ENCODE measurements at places on chromosomes 5 and 9.

DNA sequence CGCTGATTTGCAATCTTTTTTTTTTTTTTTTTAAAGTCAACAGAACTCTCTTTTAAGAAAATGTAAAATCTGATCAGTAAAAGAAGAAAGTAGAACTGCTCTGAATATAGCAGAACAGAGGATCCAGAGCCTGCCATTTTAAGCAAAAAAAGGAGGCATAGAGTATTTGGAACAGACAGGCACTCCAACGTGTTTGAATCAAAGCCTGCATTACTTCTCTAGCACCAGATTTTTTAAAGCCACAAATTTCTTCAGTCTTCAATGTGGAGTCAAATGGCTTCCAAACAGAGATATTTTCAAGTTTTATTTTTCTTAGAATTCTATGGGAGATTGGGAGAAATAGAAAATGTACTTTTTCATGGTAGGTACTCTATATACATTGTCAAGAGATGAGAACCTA lies 5.1 kb downstream of the PAIP1 start:
- DNase-seq = no peak

DNA sequence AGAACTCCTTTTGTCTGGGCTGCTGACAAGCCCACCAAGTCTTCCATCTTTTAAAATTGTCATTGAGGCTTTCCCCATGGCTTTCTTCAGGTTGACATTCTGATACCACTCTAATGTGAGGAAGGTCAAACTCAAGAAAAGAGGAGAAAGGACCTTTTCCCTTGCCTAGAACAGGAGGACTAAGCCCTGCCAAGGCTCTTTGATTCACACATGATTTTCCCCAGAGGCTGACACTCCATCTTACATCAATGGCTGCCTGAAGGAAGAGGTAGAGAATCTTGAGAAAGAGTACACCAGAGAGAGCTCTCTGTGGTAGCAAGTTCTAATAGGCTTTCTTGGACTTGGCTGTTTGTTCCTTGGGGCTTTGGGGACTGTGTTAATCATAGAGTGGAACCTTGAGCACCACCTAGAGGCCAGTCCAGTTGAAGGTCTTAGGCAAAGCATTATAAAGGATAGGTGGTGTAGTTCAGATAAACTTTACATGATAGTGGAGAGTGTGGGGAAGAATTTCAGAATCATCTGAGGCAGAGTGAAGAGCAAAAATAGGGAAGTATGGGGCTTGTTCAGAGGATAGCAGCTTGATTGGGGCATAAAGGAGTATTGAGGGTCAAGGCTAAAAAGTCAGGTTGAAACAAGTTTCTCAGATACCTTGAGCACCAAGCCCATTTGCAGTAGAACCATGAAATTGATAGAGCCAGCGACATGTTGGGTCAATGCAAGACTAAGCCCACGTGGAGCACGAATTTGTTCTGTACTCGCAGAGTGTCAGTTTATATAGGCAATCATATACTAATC lies 36.7 kb downstream of the NDFIP1 start:
- DNase-seq = peak; percentile 42

DNA sequence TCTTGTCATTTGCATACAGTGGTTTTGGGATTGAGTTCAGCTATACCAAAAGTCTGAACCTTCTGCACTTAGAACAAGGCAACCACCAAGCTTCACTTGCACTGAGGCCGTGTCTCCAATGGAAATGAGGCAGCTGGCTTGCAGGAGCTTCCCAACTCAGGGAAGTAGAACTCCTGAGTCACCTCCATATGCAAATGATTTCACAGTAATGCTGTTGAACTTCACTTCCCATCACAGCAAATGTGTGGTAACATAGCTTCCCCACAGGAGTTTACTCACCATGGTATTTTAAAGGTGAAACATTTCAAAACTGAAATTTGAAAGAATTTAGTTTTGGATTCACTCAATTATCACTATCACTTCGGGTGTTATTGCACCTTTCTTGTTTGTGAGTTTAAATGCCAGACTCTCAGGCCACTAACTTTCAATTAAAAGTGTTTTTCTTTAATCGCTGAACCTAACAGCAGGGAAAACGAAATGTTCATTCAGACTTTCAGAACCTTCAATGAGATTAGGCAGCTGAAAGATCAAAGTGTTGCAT lies 9.0 kb downstream of the CD274 start:
- DNase-seq = no peak

DNA sequence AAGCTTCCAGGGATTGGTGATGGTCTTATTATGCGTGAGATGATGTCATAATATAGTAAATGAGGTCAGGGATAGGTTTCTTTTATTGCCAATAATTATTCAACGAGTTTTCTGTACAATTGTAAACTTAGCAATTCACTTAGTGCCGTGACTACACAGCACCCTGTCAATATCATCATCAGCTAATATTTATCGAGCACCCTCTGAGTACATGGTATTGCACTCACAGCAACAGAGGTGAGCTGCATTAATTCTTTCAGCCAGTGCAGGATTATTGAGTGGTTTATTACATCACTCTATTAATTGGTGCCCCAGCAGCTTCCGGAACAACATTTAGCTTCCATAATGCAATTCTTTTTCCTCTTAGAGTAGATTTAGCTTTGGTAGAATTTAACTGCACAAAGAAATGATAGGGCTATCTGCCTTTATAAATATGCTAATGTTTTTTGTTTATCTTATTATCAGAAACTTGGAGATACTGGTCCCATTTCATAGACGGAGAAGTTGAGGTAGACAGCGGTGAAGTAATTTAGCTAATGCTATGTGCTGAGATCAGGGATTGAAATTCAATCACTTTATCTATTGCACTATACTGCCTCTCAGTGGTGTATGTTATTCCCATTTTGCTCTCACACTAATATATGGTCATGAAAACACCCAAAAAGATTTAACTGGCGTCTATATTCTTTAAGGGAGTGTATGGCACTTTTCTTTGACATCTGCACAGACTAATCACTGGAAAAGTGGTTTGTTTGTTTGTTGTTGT lies 726.1 kb upstream of the WWC1 start:
- DNase-seq = no peak

DNA sequence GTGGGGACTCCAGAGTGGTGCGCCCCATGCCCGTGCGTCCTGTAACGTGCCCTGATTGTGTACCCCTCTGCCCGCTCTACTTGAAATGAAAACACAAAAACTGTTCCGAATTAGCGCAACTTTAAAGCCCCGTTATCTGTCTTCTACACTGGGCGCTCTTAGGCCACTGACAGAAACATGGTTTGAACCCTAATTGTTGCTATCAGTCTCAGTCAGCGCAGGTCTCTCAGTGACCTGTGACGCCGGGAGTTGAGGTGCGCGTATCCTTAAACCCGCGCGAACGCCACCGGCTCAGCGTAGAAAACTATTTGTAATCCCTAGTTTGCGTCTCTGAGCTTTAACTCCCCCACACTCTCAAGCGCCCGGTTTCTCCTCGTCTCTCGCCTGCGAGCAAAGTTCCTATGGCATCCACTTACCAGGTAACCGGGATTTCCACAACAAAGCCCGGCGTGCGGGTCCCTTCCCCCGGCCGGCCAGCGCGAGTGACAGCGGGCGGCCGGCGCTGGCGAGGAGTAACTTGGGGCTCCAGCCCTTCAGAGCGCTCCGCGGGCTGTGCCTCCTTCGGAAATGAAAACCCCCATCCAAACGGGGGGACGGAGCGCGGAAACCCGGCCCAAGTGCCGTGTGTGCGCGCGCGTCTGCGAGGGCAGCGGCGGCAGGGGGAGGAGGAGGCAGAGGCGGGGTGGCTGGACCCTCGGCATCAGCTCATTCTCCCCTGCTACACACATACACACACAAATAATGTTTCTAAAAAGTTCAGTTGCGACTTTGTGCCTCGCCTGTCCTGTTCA lies 668 bp downstream of the GLIS3 start:
- DNase-seq = no peak

DNA sequence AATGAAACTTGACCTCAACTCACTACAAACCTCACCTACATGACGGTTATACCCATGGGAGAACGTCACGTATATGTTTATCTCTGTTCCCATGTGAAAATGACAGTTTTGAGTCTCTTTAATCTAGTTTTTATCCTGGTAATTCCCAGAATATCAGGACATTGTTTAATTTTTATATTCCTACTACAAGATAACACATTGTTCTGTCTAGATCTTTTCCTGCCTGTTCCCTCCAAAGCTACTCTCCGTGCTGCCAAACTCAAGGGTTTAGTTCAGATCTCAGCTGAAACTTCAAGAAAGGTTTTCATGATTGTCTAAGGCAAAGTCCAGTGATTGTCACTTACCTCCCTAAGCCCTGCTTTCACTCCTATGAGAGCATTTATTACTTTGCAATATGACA lies 1159.4 kb upstream of the SEMA6A start:
- no peak for DNase-seq

- no peak for DNase-seq
Measured at GRCh38 chr9:134604834-134605233, 36.8 kb upstream of the COL5A1 start.

DNA sequence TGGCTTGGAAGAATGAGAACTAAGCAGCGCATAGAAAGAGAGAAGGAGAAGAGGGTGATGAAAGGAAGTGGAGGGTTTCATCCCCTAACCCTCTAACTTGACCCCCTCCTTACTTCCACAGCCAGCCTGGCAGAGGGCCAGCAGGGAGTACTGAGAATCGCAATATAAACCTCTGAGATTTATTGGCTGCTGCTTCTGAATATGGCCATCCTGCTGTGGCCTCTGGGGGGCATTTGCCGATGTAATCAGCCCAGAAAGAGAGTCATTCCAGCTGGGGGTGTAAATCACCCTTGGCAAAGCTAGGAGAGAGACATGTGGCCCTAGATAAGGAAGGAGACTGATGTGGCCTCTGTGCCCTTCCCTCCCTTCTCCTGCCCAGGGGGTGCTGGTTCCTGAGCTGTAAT lies 960 bp upstream of the GFRA3 start:
- no peak for DNase-seq

- no peak for DNase-seq
Measured at GRCh38 chr5:15646371-15646770, 146.4 kb downstream of the FBXL7 start.

DNA sequence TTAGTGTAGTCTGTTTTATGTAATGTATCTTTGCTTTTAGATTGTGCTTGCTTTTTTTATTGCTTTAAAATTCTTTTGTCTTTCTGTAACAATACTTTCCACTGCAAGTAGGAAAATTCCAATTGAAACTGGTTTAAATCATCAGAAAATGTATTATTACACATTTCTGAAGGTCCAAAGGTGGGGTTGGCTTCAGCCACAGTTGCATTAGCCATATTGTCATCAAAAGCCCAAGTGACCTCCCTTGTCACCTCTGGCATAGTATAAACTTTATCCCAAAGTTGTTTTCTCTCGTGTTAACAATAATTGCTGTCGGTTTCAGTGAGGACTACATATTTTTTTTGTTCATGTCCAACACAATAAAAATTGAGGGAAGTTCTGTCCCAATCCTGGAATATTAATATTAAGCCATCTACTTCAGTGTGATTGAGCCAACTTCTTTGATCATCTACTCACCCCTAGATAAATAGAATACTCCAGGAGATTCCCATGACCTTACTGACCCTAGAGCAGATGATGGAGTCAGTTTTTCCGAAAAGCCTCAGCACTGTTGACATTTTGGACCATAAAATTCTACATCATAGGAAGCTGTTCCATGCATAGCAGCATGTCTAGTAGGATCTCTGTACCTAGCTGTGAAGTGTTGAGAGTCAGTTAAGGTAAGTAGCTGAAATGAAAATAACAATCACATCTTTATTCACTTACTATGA lies 52.4 kb upstream of the MACIR start:
- DNase-seq = no peak

- DNase-seq = no peak
Measured at GRCh38 chr9:5488221-5489008, 21.9 kb upstream of the PDCD1LG2 start.

DNA sequence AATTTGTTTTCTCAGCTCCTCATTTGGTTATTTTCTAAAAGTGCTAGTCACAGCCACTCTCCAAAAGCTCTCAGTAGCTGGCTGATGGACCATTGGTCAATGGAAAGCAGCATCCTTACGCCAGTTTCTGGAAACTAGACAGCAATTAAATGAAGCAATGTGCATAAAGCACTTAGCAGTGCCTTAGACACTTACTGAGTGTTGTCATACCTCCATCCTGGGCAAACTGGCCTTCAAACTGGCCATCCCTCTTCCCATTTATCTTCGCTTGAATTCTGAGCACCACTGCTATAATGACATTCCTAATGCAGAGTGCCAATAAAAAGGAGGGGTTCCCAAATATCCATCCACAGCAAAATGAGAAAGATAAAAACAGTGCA lies 209.2 kb downstream of the ENC1 start:
- DNase-seq = no peak

GRCh38 chr5:145495741-145496140 lies 339.4 kb downstream of the PRELID2 start:
- DNase-seq = no peak

- peak; percentile 91 for DNase-seq
Measured at GRCh38 chr9:136799854-136800657, 3.9 kb downstream of the CCDC183 start.

- DNase-seq = no peak
Measured at GRCh38 chr5:107538331-107538730, 132.4 kb downstream of the EFNA5 start.

DNA sequence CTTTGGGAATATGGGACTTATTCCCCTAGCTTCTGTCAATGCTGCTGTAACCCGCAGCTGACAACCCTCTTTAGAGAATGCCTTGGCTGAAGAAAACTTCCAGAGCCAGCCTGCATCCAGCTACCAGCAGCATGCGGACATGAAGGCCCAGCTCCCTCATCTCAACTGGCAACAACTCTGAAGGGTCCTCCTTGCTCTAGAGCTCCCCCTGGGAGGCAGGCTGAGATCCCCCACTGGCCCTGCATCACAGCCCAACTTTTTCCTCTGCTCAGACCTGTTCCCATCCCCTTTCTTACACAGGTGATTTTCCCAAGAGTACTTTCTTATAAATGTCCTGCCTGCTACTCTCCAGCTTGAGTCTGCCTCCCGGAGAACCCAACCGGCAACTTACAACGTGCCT lies 18.7 kb upstream of the WNT8A start:
- no peak for DNase-seq

GRCh38 chr5:65758546-65759144 lies 36.6 kb downstream of the NLN start:
- no peak for DNase-seq

DNA sequence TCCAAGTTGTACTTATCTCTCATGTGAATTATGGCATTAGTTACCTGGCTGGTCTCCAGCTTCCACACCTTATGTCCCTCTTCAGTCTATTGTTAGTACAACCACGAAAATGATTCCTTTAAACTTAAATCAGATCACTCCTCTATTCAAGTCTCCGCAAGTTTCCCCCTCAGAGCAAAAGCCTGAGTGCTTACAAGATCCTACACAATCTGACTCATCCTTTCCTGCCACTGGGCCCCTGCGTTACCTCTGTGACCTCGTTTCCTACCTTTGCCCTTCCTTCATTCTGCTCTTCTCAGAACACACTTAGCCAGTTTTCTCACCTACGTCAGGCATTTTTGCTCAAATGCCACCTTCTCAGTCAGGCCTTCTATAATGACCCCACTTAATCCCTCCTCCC lies 45.1 kb upstream of the GLIS3 start:
- DNase-seq = peak; percentile 11
